ENCODE measurements at places on chromosomes 3 and 15.

GRCh38 chr3:37214076-37214475, 39.7 kb upstream of the LRRFIP2 start:
- DNase-seq, result no peak

DNA sequence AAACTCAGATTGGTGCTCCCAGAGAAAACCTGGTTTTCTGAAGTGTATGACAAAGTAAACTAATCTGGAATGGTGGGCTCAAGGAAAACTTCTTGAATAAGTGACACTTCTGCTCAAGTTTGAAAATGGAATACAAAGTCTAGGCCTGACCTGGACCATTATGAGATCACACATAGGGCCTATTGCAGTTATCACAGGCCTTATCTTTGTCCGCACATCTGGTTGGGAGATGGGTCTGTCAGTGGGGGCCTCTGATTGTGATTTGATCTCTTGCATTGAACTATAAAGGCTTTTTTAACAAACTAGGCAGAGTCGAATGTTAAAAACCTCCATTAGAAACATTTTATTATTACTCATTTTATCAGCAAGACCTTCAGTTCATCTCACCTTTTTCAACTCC, 405.6 kb downstream of the PTPRG start:
- no peak for DNase-seq

DNA sequence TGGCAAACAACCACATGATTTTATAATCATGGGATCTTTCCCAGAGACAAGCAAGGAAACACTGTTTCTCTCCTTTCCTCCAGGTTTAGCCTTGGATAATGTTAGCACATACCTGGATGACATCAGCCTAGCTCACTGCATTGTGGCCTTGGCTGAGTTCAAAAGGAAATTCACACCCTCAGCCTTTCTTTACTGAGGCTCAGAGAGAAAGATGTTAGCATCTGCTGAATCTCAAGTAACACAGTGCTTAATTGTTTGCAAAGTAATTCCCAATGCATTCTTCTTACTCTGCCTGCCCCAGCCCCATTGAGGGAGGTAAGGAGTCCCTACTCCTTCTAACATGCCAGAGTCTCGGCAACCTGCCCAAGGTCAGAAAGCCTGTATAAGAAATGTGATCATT, 432.2 kb upstream of the LMCD1 start:
- no peak for DNase-seq

- DNase-seq, result no peak
Observed at GRCh38 chr3:130384476-130385025, 39.1 kb downstream of the COL6A5 start.

DNA sequence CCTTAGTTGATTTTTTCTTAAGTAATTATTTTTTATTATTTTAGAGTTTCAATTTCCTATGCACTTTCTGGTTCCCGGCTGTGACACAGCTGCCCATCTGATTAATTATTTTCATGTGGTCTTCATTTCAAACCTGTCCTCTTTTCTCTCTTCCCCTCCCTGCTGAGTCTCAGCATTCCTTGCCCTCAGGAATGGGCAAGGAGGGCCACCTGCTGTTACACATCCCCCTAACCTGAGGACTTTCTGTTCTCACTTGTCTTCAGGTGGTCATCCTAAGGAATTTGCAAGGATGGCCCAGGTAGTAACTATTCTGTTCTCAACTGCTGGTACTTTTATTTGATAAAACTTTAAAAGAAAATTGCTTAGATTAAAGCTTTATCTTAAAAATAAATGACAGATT, 545.0 kb downstream of the OTOL1 start:
- DNase-seq, result no peak

DNA sequence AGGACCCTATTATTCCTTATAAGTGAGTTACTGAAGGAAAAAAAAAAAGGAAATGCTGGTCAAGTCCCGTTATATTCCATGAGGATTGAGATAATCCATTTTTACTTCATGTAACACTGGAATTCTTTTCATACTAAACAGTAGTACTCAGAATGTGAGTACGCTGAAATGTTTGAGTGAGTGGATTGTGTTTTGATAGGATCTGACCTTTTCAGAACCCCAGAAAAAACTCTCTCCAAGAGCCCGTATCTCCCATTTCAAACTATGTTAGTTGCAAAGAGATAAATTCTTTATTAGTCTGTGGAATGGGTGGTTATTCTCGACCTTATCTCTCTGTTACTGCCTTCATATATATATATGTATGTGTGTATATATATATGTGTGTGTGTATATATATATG, 2.5 kb upstream of the LPP start:
- DNase-seq, result peak; percentile 71

DNA sequence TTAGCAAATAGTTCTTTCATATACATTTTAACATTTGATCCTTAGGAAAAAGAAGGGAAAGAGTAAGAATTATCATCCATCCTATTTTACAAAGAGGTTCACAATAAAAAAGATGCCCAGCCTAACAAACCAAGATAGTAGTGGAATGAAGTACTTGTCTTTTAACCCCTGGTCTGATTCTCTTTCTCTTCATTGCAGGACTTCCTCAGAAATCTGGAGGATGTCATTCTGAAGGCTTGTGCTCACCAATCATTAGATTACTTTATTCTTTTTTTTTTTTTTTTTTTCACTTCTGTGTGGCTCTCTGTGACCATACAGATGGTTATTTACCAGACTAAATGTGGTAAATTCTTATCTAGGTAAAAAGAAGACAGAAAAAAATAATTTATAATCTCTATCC, 7.0 kb downstream of the HDGFL3 start:
- no peak for DNase-seq

DNA sequence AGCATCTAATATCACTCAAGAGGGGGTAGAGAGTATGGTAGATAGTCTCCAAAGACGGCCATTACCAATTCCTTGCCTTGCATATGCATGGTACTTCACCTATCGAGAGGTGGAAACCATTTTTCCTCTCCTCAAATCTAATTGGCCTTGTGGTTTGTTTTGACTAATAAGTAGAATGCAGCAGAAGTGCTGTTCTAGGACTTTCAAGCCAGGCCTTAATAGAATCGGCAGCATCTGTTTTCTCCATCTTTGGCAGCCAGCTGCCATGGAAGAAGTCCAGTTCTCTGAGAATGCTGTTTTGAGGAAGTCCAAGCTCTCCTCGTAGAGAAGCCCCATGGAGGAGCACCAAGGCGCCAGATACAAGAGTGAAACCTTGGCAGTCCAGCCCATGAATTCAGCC, 59.1 kb upstream of the RASGRP1 start:
- no peak for DNase-seq
